HTR-8/SVneo (cell line): ENCODE measurements at places on chromosomes 12 and 14.

GRCh38 chr14:36520601-36521525 is 831 bp upstream of the NKX2-1 start:
- peak; percentile 58 for DNase-seq

DNA sequence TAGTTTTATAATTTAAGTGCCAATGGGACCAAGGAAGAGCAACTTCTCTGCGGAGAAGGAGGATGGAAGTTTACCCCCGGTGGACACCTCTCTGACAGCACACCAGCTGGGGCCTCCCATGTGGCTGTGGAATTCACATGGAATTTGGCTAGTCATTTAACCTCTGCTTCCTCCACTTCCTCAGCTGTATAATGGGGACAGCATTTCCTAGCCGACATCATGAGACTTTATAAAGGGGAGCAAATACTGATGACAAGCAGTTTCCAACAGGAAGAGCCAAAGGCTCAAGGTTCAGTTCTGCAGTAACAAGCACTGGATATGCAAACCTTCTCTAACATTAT is 7.5 kb downstream of the DUSP6 start:
- no peak for DNase-seq

DNA sequence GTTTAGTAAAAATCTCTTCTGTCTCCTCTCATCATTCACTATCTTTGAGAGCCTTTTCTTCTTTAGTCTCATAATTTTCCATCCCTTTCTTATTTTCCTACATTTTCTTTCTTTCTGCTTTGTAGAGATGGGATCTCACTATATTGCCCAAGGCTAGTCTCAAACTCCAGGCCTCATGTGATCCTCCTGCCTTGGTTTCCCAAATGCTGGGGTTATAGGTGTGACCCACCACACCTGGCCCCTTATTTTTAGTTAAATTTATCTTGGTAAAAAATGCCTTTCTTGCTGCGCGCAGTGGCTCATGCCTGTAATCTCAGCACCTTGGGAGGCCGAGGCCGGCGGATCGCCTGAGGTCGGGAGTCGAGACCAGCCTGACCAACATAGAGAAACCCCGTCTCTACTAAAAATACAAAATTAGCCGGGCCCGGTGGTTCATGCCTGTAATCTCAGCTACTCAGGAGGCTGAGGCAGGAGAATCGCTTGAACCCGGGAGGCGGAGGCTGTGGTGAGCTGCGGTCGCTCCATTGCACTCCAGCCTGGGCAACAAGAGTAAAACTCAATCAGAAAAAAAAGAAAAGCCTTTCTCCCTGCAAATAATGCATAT is 996 bp downstream of the SLC2A3 start:
- no peak for DNase-seq

DNA sequence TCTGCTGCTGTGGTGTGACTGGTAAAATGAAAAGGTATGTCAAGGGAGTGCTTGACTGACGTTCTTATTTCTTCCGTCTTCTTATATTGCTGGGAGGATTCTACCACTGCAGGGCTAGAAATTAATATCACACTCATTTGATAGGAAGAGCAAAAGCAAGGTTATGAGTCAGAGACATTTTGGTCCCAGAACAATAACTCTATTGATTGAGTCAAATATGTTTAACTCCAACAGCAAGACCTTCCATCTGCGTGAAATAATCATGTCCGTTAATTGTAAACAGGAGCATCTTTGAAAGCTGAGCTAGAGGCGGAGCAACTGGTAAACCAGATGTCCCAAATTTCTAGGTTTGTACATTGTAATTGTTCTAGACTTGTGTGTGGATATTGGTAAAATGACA is 1293.6 kb downstream of the AACS start:
- DNase-seq, result no peak
